ENCODE measurements at places on chromosomes 1 and 21.

GRCh38 chr1:178774263-178774662 is 49.2 kb downstream of the RALGPS2 start:
- DNase-seq, result no peak

GRCh38 chr21:30430170-30430655 is at the start of gene KRTAP13-4:
Gene KRTAP13-4, plus strand, starts transcription at chr21:30430220. Its CDS starts 56 bp downstream, at chr21:30430276.
- no peak for DNase-seq

DNA sequence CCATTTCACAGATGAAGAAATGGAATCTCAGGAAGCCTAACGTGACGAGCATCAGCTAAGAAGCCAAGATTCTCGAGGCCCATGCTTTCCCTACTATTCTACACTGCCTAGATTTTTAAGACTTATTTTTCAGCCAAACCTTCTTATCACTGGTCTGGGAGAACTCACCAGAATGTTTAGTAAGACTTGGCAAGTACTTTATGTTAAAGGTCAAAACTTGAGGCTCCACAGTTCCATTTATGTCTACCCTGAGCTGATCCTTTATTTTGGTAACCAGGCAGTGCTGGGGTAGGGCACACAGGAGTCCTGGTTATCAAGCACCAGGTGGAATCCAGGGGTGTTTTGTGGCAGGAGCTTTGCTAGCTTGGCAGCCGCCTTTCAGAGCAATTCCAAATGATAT is 16.8 kb downstream of the PLXNA2 start:
- DNase-seq, result no peak

- no peak for DNase-seq
These were observed 130.5 kb upstream of the USH2A start for GRCh38 chr1:216553766-216554165.

DNA sequence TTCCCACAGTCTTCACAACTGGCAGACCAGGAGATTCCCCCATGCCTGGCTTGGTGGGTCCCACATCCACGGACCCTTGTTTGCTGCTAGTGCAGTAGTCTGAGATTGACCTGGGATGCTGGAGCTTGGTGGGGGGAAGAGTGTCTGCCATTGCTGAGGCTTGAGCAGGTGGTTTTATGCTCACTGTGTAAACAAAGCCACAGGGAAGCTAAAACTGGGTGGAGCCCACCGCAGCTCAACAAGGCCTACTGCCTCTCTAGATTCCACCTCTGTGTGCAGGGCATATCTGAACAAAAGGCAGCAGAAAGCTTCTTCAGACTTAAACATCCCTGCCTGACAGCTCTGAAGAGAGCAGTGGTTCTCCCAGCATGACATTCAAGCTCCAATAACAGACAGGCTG is 177.3 kb upstream of the ETV3 start:
- DNase-seq, result no peak

- DNase-seq, result no peak
These were observed 458 bp downstream of the CRABP2 start for GRCh38 chr1:156704930-156705320.

GRCh38 chr21:37130971-37131370 is 57.9 kb downstream of the TTC3 start:
- DNase-seq, result no peak

- DNase-seq, result no peak
These were observed 323.5 kb downstream of the ZNF326 start for GRCh38 chr1:90318431-90318830.

DNA sequence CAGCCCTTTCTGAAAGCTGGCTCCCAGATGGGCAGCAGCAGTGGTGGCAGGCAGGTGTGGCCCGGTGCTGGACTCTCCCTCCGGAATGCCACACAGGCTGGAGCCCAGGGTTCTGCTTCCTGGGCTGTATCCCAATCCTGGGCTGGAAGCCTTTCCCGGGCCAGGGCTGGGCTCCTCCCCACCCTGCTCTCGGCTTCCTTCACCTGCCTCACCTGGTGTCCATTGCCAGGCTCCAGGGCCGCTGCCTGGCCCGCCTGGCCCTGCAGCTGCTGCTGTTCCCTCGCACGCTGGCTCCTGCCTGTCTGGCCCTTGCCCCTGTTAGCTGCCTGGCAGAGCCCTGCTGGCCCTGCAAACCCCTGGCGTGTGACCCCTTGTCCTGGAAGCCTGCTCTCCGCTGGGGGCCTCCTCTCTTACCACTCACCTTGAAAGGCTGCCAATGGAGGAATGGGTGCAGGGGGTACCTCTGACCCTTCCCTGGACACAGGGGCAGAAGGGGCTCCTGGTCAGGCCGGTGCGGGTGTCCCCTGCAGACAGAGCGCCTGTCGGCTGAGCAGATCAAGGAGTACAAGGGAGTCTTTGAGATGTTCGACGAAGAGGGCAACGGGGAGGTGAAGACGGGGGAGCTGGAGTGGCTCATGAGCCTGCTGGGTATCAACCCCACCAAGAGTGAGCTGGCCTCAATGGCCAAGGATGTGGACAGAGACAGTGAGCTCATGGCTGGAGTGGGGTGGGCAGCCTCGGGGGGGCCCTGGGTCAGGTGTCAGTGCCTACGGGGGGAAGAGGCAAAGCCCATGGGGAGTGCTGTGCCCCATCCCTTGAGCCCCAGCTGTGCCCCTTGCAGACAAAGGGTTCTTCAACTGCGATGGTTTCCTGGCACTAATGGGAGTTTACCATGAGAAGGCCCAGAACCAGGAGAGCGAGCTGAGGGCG is 1.1 kb downstream of the CALML6 start:
- no peak for DNase-seq
